NCI-H2029 treated with DMSO at 0.1 percent for 48 hours (cell line): ENCODE measurements at places on chromosomes 16 and 17.

GRCh38 chr16:51524555-51525373 lies 373.7 kb upstream of the SALL1 start:
- peak; percentile 21 for DNase-seq

- peak; percentile 3 for DNase-seq
Measured at GRCh38 chr17:74493331-74493833, 26.9 kb downstream of the CD300A start.

- no peak for DNase-seq
Measured at GRCh38 chr17:80261159-80261894, 675 bp downstream of the RNF213 start.

- DNase-seq, result no peak
Measured at GRCh38 chr16:86681031-86681756, 102.8 kb downstream of the FOXL1 start.

- no peak for DNase-seq
Measured at GRCh38 chr17:80461528-80462160, 14.8 kb downstream of the NPTX1 start.

GRCh38 chr16:85291302-85292148 lies 179.3 kb upstream of the CIBAR2 start:
- no peak for DNase-seq

- no peak for DNase-seq
Measured at GRCh38 chr16:66206363-66206762, 160.1 kb upstream of the CDH5 start.

GRCh38 chr16:64162613-64163375 lies 959.1 kb downstream of the CDH11 start:
- no peak for DNase-seq

- DNase-seq, result no peak
Measured at GRCh38 chr17:41334385-41335305, 16.0 kb downstream of the KRT33A start.

DNA sequence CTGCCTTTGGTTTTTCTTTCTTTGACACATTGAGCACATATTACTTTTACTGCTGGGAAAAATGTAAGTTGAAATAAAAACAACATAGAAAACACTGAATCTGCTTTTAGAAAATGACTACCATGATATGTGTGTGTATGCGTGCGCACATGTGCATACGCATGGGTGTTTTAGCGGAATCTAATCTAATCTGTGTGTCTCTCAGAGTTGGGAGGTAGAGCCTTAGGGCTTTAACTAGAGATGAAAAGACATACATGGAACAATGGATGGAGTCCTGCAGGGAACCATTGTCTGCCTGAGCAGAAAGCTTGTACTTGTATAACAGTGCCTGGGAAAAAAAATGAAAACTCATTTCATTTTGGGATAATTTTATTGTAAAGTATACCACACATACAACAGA lies 12.4 kb downstream of the SLFN5 start:
- DNase-seq, result no peak

DNA sequence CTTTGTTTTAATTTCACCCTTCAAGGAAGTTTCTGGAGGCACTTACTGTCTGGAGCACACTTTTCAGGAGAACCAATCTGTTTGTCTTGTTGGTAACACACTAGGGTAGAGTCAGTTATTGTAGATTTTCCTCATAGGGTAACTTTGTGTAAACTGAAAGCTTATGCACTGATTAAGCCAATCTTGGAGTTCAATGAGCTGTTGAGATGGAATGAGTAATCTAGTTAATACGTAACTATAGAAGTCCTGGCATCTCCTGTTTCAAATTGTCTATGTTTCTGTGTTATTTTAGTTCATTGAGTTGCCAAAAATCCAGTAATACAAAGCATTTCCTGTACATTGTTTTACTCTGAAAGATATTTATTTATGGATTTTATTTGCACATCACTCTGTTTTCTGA lies 111.6 kb upstream of the HAS3 start:
- peak; percentile 5 for DNase-seq

DNA sequence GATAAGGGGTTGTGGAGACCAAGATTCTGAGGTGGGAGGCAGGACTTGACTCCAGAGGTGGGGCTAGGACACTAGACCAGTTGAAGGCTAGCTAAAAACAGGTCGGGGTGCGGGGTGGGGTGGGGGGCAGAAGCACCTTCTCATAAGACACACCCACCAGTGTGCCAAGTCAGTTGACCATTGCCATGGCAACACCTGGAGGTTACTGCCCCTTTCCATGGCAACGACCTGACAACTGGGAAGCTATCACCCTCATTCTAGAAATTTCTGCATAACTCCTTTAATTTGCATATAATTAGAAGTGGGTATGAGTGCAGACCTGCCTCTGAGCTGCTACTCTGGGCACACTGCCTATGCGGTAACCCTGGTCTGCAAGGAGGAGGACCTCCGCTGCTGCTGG lies 53.9 kb upstream of the ALOX12 start:
- no peak for DNase-seq
